Stimulated activated naive CD8-positive, alpha-beta T cell treated with anti-CD3 and anti-CD28 coated beads, Interleukin-15, amount 100 ng/mL, for 72 hours (primary cell): ENCODE measurements at places on chromosomes 7 and 10.

DNA sequence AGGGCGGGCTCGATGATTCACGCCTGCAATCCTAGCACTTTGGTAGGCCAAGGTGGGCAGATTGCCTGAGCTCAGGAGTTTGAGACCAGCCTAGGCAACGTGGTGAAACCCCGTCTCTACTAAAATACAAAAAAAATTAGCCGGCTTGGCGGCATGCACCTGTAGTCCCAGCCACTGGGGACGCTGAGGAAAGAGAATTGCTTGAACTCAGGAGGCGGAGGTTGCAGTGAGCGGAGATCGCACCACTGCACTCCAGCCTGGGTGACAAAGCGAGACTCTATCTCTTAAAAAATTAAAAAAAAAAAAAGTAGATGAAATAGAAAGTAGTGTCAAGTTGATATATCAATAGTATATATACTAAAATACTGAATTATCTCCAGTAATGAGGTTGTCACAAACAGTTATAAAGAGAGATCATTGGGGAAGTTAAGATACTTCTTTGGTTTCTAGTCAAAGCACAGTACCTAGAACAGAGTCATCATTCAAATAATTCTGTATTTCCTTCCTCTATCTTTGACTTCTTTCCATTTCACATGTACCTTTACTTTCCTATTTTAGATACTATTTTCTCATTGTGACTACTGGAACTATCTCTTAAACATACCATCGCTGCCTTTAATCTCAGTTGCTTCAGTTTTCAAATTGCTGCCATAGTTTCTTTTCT lies 491.7 kb downstream of the GRM8 start:
- no peak for DNase-seq

GRCh38 chr10:43386549-43386948 lies 15.1 kb downstream of the FXYD4 start:
- no peak for DNase-seq

GRCh38 chr7:12802070-12802469 lies 114.6 kb downstream of the ARL4A start:
- no peak for DNase-seq

GRCh38 chr10:12396567-12396966 lies 47.2 kb downstream of the CAMK1D start:
- no peak for DNase-seq

- no peak for DNase-seq
Measured at GRCh38 chr7:134767520-134768168, 11.8 kb upstream of the CALD1 start.

DNA sequence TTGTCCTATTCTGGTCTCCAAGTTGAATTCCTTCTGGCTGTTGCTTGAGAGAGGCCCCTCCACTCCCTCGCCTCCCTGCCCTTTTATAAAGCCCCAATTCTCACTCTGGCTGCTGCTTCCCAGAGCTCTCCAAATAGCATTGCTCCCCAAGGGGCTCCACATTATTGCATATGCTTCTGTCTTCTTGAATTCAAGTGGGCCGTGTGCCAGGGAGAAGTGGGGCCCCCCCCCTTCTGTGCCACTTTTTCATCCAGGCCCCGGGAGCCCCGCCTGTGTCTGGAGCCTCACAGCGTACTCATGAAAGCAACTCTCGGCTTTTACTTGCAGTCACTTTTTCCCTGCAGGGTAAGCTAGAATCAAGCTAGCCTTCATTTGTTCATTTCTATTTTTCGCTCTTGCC lies 265.1 kb downstream of the CCSER2 start:
- no peak for DNase-seq

DNA sequence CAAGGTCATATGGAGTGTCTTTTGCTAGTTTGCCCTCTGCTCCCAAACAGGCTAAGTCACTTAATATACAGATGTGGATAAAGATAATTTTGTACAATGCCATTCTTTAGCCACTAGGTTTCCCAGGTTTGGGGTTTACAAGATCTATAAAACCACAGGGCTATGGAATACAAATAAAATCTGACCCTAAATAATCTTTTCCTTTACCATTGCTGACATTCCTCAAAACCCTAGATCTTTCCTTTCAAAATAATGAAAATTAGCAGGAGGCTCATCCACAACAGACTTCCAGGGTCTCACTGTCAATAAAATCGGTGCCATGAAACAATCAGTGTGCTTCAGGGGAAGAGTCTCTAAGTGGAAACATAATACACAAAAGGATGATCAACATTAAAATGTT lies 148.4 kb downstream of the CPEB3 start:
- DNase-seq: no peak

- DNase-seq: no peak
Measured at GRCh38 chr7:106058928-106059324, 53.2 kb downstream of the SYPL1 start.

GRCh38 chr7:129958643-129959470 lies 6.1 kb upstream of the UBE2H start:
- no peak for DNase-seq

GRCh38 chr7:57354679-57355338 lies 95.2 kb upstream of the ZNF716 start:
- no peak for DNase-seq

GRCh38 chr10:98312349-98312748 lies 44.4 kb upstream of the LOXL4 start:
- DNase-seq: no peak

DNA sequence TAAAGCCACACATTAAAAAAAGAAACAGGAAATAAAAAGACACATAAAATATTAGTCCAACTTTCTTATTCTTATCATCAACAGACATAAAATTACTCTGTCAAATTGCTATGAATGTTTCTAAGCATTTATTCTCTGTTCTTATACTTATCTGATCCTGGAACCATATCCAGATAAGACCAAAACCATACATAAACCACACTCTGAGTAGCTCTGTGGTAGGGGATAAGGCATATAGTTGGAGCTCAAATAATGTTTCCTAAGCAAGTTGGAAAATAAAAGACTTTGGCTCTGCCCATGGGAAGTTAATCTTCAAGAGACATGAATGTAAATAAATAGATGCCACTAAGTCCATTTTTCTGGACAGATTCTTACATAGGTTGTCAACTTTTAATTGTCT lies 103.1 kb upstream of the PLXDC2 start:
- DNase-seq: no peak

DNA sequence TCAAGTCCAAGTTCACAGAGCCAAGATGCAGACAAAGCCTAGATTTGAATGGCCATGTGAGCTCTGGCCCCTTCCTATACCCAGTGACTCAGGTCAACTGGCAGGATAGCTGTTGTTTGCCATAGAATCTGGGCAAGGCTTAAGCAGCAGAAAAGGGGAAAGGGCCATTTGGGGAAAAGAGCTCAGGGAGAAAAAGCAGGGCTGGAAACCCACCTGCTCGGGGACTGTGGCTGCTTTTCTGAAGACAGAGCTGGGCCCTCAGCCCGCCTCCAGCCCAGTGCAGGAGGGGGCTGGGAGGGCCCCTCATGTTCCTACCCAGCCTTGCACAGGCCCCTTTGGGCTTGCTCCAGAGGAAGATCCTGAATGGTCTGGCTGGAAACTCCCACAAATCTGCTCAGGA lies 32.6 kb upstream of the HABP2 start:
- no peak for DNase-seq

DNA sequence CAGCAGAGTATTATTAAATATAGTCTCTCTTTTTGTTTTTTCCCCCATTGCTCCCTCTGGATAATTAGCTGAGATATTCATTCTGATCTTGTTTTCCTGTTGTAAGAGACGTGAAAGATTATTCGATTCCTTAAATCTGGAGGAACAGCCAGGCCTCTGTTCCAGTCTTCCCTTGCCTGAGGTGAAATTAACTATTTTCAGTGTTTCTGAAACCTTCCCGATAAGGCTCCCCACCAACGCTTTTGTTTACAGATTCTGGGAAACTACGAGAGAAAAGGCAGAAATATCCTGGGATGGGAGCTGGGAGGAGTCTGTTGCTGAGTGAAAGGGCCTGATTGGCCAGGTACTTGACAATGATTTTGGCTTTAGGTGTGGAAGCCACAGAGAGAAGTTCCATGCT lies 63.6 kb upstream of the AGR3 start:
- DNase-seq: no peak

DNA sequence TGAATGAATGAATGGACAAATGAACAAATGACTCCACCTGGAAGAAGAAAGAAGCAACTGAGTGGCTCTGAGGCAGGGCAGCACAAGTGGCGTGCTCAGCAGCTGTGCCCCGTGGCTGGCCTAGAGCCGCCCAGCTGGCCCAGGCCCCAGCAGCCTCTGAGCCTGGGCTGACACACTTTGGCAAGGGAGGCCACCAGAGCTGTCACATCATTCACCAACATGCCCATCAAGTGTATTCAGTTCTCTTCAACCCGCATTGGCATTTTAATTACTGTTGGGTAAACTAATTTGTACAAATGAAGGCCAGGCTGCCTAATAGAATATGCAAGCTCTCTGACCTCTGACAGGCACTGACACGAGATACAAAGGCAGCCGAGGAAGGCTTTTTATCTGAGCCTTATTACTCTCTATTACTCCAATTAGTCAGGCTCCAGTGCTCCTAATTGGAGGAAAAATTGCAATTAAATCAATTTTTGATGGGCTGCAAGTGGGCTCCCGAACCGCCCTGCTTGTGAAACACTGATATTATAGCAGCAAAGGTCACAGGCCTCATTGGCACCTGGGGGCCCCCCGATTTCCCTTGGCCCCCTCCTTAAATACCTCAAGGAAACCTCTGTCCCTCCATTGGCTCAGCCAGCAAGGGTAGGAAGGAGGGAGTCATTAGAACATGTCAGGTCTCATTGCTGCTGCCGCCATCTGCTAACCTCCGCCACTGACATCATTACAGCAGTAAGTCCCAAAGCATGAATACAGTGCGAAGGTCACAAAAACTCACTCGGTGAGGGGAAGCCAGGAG lies 41.9 kb downstream of the DPCD start:
- DNase-seq: no peak

GRCh38 chr10:35487336-35488034 lies 117.7 kb upstream of the GJD4 start:
- DNase-seq: no peak

DNA sequence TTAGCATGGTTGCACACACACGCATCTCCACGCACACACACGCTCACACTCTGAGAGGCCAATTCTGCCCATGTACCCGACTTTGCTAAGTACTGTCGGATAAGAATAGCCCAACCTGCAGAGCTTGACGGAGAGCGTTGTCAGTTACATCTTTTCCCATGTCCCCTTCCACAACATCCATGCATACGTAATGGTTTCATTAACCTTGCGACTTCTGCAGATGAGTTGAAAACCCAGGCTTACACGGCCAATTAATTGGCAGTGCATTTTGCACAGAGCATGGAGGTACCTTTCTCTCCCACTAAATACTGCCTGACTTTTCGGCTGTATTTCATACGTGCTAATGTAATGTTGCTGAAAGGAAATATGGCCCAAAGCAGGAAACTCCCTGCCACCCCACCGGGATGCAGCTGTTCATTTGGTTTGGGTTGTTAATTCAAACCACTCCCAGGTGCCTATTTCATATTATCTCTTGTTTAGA lies 291.2 kb upstream of the HABP2 start:
- no peak for DNase-seq

GRCh38 chr7:78383096-78383880 lies 584.7 kb downstream of the PHTF2 start:
- DNase-seq: no peak

GRCh38 chr10:546971-547590 lies 142.4 kb downstream of the DIP2C start:
- no peak for DNase-seq

- DNase-seq: no peak
Measured at GRCh38 chr10:108469940-108470339, 1305.4 kb upstream of the SORCS1 start.

DNA sequence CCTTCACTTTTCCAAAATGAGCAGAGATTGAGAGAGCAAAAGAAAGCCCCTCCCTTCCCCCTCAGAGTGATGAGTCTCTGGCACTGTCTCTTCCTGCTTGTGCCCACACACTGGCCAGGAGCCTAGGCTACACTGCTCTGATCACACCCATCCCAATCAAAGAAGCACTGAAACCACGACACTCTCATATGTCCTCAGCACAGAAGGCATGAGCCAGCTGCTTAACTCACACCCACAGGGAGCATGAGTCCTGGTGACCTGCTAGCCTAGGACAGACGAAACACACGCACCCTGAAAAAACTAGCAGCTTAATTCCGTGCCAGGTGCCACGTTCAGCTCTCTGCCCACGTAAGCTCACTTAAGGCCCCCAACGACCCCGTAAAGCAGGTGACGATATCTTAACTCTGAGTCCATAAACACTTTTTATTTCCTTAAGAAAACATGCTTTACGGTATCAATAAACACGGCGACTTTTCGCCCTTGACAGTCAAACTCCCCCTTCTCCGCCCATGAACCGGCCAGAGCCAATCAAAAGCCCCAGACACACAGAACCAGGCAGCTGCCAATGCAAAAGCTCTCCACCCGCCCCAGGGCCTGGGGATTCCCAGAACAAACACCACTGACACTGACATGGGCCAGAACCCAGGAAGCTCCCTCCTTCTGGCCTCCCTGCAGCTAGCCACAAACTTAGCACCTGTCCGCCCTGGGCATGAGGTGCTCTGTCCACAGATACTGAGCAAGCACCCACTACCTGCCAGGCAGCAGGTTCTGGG lies 69.0 kb downstream of the TNRC18 start:
- DNase-seq: no peak

GRCh38 chr7:45583296-45583695 lies 9.1 kb downstream of the ADCY1 start:
- DNase-seq: no peak

DNA sequence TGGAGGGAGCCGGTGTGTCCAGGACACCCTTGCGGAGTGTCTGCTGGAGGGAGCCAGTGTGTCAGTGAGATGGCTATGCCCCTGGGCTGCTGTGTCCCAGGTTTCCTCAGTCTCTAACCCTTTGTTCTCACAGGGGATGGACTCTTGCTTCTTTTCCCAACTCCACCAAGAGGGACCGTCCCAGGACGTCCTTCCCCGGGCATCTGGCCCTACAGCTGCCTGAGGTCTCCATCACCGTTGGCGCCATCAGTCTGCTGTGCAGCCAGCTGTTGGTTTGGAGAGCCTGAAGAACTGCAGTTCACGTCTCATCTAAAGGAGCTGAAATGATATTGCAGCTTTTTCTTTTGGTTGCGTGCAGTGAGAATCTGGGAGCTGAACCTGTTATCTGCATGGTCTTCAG lies 136.2 kb downstream of the VIPR2 start:
- no peak for DNase-seq

GRCh38 chr10:1100691-1101368 lies 44.6 kb downstream of the WDR37 start:
- no peak for DNase-seq
